ENCODE measurements at places on chromosomes 3 and 15.

- DNase-seq, result no peak
Observed at GRCh38 chr3:88398581-88398980, 248.8 kb downstream of the C3orf38 start.

GRCh38 chr3:8069471-8069870, 432.2 kb upstream of the LMCD1 start:
- DNase-seq, result no peak

- DNase-seq, result no peak
Observed at GRCh38 chr15:36769098-36769497, 189.7 kb downstream of the CDIN1 start.

GRCh38 chr3:93931597-93932229, 42.0 kb downstream of the PROS1 start:
- no peak for DNase-seq

DNA sequence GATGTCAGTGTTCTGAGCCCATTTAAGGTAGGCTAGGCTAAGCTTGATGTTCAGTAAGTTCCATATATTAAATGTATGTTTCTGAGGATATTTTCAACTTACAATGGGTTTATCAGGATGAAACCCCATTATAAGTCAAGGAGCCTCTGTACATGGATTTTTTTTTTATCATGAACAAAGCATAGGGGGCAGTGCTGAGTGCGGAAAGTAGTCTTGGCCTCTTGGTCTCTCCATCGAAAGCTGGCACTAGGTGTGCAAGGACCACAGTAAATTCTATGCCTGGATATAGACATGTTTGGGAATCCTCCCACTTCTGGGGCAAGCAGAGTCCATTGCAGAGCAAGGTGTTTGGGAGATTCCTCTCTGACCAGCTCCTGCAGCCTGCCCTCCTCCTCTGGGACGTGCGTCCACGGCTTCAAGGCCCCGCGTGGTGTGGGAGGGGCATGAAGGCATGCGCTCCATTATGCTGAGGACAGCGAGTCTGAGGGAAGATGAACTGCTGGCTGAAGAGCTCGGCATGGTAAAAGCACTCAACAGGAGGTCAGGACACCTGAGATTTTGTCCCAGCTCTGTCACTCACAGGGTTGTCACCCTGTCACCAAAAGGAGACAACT, 122.9 kb upstream of the LIPC start:
- DNase-seq, result no peak

- DNase-seq, result no peak
Observed at GRCh38 chr15:51621155-51621765, 1.3 kb downstream of the DMXL2 start.

DNA sequence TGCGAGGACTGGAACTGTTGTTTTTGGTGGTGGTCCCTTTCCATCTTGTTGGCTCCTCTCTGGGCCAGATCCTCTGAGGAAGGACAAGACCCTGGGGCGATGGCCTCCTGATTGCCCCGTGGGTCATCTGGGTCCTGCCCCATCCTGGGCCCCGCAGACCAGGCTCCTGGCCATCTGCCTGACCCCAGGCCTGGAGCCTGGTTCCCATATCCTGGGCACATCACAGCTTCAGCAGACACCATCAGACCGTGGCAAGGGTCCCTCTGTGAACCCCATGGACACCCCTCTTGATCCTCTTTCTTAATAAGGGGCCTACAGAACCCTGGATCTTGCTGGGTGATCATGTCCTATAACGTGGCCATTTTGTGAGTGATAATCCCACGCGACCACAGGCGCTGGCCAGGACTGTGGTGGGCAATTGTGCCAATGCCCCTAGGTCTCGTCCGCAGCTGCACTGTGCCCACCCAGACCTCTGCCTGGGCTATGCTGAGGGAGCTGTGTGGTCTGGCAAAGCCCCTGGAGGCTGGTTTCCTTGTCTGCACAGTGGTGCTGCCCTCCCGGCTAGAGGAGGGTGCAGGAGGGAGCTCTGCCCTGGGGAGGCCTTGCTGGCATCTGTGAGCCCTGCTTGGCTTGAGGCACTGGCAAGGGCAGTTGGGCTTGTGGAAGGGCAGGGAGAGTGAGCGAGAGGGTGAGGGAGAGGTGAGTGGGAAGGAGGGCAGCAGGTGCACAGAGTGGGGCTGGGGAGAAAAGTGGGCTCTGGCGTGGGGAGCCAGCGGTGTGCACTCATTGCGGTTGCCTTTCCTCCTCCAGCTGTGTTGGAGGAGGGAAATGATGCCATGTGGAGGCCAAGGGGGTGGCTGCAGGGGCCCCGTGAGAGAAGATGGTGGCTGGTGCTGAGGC, 53.1 kb upstream of the PRR23E start:
- no peak for DNase-seq

GRCh38 chr3:182692021-182692420, 101.3 kb upstream of the ATP11B start:
- no peak for DNase-seq

GRCh38 chr15:32987067-32987466, 207.4 kb downstream of the FMN1 start:
- no peak for DNase-seq

DNA sequence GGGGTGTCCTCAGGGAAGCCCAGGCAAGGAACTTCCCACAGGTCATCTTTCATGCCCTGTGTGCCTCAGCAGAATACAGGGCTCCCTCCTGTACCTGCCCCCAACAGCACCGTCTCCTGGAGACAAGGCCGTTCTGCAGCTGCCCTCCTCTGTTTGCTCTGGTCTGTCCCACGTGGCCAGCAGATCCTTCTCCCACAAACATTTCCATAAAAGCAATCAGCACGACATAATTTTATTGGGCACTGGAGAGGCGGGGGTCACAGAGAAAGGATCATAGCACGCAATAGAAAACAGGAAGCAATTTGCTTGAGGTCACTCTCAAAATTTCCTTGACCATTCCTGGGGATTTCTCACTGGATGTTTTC, 29.4 kb downstream of the STARD5 start:
- DNase-seq, result no peak

- DNase-seq, result no peak
Observed at GRCh38 chr15:79027532-79028410, 62.8 kb downstream of the RASGRF1 start.

DNA sequence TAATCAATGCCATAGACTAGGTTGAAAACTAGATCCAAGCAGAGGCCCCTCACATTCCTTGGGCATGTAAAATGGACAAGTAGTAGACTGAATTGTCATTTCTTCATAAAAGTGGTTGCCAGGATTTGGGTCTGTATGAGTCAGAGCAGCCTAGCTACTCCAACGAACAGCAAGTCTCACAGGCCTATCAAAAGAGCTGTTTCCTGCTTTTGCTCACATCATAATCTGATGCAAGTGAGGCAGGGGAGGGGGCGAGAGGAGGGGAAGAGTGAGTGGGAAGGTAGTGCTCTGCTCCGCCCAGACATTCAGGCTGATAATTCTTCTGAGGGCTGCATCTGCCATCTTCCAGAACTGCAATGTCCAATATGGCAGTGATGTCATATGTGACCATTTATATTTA, 228.9 kb upstream of the PRICKLE2 start:
- no peak for DNase-seq

DNA sequence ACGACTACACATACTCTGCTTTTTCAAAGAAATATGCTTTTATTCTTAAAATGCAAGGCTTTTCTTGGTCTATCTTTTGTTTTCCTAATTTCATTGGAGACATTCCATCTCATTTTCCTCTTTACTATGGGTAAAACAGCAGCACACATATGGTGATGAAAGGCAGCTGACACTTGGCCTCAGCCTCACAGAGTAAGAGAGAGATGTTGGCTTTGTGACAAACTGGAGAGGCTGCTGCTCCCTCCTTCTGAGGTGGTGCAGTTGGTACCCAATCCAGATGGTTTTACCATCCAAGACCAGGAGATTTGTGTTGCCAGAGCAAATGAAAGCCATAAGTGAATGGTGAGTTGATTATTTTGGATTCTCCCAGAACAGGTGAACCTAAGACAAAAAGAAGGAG, 13.2 kb upstream of the SLC2A2 start:
- DNase-seq, result no peak

DNA sequence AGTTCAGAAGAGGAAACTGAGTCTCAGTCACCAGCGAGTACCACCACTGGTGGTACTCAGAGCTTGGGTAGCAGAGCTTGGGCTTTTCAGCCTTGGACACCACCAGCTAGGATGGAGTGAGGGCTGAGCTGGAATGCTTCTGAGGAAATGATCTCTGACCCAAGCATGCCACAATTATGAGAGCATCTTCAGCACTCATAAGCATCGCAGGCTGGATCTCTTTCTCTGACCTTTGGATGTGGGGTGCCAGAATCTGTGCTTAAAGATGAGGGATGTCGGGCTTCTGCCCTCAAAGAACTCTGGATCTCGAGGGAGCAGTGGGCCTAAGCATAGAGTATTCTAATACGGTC, 36.4 kb downstream of the ZNF710 start:
- DNase-seq, result no peak

- DNase-seq, result no peak
Observed at GRCh38 chr3:150861851-150862250, 43.4 kb downstream of the MINDY4B start.

GRCh38 chr3:195087328-195087727, 183.6 kb downstream of the XXYLT1 start:
- DNase-seq, result no peak

GRCh38 chr15:47437491-47437890, 279.8 kb upstream of the SEMA6D start:
- DNase-seq, result no peak

- DNase-seq, result no peak
Observed at GRCh38 chr3:34319881-34320280, 521.5 kb downstream of the PDCD6IP start.

- no peak for DNase-seq
Observed at GRCh38 chr3:18481946-18482548, 56.9 kb upstream of the SATB1 start.

DNA sequence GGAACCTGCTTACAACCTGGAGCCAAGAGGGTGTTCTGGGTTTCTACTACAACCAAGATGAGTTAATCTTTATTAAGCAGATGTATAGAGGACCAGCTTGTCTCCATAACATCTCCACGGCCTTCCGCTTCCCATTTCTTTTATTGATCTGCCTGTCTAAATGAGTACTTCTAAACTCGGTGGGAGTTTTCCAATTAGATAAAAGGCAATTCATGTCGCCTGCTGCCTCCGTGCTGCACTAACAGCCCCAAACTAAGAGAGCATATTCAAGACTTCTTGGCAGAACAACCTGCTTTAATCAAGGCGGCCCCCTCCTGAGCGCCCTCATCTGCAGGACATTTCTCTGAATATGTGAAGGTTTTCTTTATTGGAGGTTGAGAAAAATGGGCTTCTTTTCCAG, 270.1 kb downstream of the PDCD6IP start:
- no peak for DNase-seq

DNA sequence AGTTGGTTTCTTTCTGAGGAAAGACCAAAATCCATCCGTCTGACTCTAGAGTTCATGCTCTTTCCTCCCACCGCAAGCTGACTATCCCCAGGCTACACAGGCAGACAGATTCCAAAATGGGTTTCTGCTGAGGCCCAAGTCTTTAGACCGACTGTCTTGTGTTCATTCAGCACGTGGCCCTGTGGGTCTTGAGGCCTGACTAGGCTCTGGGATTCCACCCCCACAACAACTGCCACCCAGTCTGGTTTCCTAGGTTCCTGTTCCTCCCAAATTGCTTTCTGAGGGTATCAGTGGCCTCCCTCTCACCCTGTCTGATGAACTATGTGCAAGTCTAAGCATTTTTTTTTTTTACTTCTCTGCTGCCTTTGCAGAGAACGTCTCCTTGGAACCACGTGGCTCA, 67.7 kb downstream of the CYP19A1 start:
- DNase-seq, result no peak

DNA sequence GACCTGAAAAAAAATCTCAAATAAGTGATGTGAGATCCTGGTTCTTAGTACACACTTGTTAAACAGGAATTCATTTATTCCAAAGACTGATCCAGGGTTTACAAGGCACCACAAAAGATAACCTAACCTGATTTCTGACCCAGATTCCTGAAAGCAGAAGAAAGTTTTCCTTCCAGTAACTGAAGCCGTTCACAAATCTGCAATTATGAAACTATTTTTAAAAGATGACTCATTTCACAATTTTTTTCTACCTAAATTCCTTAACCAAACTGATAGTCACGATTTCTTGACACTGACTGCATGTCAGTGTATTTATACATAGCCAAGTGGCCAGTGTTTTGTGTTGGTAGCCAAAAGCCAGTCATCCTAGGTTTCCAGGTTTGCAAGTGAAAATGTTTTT, 17.1 kb downstream of the SLC9A9 start:
- DNase-seq, result no peak

DNA sequence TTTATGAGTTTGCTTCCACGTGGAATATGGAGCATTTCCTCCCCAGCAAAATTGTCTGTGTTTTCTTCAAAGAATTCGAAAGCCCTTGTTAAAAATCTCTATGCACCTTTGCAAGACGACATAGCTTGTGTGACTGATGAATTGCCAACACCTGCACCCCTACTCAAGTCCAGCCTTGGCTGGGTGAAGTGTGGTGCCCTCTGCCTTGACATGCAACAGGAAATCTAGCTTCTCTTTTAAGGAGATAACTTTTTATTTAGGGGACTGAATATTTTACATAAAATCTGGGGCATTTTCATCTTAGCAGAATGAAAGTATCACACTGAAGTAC, 647 bp downstream of the HMG20A start:
- no peak for DNase-seq

DNA sequence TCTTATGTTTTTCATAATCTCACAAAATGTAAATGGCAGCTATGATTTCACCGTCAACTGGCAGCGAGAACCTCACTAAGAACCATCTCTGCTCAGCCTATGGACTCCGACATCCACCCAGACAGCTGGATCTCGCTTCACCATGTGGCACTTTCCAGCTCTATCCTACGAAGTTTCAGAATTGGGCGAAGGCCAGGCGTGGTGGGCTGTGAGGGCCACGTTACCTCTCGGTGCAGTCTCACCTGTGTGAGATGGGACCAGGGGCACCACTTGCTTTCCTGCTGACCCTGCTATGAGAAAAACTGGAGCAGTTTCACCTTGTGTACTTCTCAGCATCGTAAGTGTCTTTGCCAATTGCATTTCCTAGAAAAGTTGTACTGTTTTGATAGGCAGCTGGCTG, 32.3 kb downstream of the CHDH start:
- no peak for DNase-seq

DNA sequence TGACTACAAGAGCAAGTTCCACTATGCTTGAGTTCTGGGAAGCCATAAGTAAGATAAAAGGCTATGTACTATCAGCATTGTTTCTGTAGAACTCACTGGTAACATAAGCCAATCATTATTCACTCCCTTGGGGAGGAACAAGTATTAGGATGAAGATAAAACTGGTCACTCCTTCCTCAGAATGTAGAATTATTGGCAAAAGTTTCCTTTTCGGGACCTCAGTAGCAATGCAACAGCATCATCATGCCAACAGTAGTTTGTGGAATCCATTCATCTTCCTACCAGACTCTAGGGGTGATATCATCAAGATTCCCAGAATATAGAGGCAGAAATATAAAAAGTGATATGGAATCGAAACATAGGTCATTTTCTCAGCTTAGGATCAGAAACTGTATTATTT, 209.5 kb downstream of the PLOD2 start:
- DNase-seq, result no peak

DNA sequence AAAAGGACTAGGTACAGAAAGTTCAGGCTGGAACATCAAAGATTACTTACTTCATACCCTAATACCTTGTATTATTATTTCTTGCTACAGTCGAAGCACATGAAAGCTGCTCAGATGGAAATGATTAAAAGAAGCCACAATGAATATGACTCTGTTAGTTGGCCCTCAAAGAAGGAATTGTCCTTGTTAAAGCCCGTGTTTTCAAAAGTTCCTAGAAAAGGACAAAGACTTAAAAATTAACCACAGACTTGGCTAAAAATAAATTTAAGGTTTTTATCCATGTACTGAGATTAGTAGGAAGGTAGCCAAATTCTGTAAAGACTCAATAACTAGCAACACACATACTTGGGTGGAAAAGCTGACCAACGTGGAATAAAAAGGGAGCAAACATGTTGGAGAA, 251.0 kb upstream of the RARB start:
- DNase-seq, result no peak

GRCh38 chr3:44120721-44121582, 120.7 kb upstream of the TOPAZ1 start:
- DNase-seq, result no peak
